ENCODE measurements at places on chromosomes 5 and 9.

DNA sequence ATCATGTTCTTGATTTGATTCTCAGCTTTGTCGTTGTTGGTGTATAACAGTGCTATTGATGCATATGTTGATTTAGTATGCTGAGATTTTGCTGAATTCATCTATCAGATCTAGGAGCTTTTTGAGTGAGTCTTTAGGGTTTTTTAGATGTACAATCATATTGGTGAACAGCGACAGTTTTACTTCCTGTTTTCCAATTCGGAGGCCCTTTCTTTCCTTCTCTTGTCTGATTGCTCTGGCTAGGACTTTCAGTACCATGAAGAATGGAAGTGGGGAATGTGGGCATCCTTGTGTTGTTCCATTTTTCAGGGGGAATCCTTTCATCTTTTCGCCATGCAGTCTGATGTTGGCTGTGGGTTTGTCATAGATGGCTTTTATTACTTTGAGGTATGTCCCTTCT, 100.4 kb downstream of the SGCD start:
- DNase-seq: no peak

DNA sequence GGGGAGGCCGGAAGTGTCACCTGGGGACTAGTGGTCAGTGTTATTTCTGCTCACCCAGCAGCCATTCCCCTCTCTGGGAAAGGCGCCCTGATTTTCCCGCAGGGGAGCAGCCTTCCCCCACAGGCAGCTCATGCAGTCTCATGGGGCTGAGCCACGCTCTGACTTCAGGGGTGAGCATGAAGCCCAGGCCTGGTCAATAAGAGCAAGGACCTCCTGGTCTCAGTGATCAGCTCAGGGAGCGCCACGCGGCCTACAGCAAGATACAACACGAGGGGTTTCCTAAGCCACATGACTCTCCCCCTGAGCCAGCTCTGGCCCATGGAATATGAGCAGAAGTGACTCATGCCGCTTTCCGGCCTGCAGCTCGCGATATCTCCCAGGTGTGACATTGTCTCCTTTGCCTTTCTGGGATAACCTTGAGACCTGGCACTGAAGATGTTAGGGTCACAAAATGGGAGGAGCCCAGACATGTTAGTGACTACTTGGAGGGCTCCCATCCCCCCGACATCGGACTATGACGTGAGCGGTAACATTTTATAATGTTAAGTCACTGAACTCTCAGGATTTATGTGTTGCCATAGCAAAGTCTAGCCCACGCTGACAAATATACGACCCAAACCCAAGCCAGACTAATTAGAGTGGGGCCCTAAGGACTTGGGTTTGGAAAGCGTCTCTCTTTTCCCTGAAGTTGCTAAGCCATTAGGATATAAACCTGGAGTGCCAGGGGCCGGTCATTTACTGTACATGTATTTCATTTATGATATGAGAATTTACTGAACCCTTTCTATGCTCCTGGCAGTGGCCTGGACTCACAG, 46.5 kb upstream of the GFPT2 start:
- no peak for DNase-seq

GRCh38 chr9:32989660-32990059, 11.8 kb downstream of the APTX start:
- no peak for DNase-seq

DNA sequence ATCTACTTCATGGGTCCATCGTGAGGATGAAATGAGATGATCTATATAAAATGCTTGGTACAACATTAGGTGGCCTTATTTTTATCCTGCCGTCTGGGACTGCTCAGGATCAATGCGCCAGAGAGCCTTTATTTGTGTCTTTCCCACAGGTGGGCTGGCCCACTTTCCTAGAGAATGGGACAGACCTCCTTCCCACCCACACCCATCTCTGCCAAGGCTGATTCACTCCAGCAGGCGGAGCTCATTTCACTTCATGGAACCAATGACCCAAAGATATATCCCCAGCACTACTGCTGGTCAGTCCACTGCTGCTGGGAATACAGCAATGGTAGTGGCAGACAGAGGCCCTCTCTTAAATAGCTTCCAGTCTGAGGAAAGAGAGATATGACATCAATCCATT, 35.7 kb downstream of the TGFBI start:
- DNase-seq: no peak

- DNase-seq: no peak
These were observed 29.4 kb upstream of the HSD17B3 start for GRCh38 chr9:96331236-96331947.

DNA sequence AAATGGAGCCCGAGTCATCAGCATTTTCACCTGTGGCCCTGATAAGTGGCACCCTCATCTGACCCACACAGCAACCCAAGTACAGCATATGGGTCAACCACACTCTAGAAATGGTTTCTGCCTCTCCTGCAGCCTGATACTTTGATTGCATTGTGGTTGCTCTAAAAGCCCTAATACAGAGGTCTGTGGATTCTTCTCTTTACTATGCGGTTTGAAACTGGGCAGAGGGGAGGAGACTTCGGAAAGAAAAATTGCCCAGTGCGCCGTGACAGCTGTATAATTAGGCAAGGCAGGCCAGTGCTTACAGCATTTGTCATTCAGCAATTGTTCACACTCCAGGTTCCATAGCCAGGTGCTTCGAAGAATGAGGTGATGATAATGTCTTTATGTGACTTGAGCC, 361.0 kb downstream of the NFIB start:
- no peak for DNase-seq

DNA sequence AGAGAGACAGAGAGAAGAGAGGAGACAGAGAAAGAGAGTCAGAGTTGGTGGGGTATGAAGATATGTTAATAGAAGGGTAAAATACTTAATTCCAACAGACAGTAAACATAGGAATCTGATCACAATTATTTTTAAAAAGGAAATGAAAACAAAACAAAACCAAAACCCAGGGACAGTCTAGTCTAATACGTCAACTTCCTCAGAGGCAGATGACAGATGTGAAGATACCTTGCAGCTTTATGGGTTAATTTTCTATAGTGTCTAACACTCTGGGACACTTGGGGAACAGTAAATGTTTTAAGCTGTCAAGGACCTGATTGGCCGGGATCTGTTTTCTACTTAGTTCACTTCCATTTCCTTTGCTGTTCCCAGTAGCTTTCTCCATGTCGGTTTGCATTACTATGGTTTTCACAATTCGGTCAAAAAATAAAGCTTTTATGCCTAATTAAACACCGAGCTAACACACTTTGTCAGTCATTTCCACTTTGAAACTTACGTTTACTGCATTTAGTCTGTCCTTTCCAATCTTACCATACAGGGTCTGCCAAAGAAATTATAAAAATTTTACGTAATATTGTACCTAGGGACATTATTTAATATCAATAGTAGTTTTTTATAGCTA, 216.5 kb downstream of the MCTP1 start:
- DNase-seq: no peak

GRCh38 chr9:2745560-2746380, 28.5 kb downstream of the KCNV2 start:
- DNase-seq: no peak

GRCh38 chr5:156594406-156594805, 255.7 kb upstream of the PPP1R2B start:
- DNase-seq: no peak

DNA sequence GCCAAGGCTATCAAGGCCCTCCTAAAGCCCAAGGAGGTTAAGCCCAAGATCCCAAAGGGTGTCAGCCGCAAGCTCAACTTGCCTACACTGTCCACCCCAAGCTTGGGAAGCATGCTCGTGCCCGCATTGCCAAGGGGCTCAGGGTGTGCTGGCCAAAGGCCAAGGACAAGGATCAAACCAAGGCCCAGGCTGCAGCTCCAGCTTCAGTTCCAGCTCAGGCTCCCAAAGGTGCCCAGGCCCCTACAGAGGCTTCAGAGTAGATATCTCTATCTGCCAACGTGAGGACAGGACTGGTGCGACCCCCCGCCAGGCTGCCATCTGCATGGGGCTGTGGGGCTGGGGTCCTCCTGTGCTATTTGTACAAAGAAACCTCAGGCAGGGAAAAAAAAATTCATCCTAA, 3.3 kb downstream of the HOMER1 start:
- no peak for DNase-seq

DNA sequence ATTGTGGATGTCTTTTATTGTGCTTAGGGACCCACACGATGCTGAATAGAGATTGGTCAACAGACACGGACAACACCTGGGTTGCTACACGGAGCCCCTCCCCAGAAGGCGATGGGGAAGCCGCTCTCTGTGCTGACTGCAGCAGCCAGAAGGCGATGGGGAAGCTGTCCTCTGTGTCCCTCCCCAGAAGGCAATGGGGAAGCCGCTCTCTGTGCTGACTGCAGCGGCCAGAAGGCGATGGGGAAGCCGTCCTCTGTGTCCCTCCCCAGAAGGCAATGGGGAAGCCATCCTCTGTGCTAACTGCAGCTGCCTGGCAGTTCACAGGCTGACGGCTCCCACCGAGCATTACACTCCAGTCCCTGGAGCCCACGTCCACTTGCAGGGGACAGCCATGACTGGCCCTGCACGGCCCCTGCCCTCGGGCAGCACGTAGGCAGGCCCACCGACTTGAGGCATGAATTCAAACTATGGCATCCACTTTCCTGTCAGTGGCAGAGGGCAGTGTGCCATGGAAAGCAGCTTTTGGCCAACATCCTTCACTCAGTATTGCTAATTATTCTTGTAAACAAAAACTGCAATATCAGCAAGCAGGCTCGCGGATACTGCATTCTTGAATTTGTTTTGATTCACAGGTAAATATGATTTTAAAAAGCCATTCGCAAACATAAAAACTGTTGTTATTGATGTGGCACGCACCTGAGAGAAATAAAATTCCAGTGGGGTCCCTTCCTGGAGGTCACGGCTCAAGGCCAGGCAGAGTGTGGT, 48.1 kb upstream of the CLPTM1L start:
- peak; percentile 39 for DNase-seq

- DNase-seq: peak; percentile 56
These were observed 24.0 kb upstream of the KLF9 start for GRCh38 chr9:70438341-70438928.

DNA sequence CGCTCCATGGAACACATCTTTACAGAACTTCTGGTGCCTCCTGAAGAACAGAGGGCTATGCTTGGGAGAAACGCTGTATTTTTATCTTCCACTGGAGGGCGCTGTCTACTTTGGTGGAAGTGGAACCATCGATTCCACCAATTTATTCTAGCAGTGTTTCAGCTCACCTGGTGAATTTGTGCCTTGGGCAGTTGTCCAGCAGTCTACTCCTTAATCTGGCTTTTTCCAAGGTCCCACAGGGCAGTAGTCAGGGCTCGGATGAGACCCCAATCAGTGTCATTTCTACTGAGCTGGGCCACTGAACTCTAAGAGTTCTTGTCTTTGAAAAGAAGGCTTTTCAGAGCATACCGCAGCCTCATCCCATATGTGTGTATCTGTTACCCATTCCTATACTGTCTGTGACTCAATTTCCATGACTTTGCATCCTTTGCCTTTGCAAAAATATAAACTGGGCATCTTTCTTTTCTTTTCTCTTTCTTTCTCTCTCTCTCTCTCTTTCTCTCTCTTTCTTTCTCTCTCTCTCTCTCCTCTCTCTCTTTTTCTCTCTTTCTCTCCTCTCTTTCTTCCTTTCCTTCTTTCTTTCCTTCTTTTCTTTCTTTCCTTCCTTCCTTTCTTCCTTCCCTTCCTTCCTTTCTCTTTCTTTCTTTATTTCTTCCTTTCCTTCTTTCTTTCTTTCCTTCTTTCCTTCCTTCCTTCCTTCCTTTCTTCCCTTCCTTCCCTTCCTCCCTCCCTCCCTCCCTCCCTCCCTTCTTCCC, 138.4 kb upstream of the ZNF618 start:
- peak; percentile 33 for DNase-seq

GRCh38 chr5:72596956-72597355, 89.7 kb upstream of the ZNF366 start:
- DNase-seq: no peak

DNA sequence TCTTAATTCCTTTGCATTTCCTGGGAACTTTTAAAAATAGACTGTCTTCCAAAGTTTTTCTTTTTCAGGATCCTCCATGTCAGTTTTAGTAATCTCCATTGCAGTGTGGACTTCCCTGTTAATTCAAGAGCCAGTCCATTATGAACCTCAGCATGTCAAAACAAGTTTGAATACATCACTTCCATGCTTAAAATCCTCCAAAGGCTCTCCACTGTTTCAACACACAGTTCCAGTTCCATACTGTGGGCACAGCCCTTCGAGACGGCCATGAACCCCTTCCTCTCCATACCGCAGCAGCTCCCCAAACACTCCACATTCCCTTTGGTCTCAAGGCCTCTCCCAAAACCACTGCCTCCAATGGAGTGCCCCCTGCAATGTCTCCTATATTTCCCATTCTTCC, 19.5 kb downstream of the LIFR start:
- DNase-seq: no peak

GRCh38 chr5:103849934-103850333, 287.3 kb upstream of the NUDT12 start:
- no peak for DNase-seq

All from HL-60 (cell line).